ENCODE measurements at places on chromosomes 4 and X.

- no peak for DNase-seq
Observed at GRCh38 chrX:95718746-95719145, 965.9 kb upstream of the DIAPH2 start.

- DNase-seq, result no peak
Observed at GRCh38 chr4:97123573-97123972, 1019.7 kb downstream of the STPG2 start.

DNA sequence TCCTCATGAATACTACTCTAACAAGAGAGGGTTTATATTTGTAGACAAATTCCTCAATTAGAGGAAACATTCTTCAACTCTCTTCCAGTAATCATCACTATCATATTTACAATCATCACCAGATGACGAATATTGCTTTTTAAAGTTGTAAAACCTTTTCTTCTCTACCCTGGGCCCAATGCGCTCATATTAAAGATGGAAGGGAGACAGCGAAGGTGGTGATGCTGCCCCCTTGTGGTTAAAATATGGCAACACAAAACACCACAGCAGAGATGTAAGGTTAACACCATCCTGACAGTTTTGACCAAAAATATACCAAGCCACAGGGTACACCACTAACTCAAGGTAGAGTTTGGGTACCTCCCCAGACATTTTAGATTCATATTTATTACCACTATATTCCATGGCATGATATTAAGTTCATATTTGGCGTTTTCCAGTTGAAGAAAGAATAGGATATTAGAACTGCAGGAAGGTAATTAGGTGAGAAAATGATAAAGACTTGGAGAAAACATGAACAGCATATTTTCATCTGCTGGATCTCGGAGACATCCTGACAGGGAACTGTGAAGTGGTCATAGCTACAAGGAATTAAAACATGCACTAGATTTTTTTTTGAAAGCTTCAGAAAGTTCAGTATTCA is 72.8 kb downstream of the SLC9A7 start:
- peak; percentile 29 for DNase-seq

- no peak for DNase-seq
Observed at GRCh38 chr4:8728536-8729407, 136.2 kb downstream of the CPZ start.

Data from SK-N-DZ (cell line).